ENCODE measurements at places on chromosomes 1 and 21.

DNA sequence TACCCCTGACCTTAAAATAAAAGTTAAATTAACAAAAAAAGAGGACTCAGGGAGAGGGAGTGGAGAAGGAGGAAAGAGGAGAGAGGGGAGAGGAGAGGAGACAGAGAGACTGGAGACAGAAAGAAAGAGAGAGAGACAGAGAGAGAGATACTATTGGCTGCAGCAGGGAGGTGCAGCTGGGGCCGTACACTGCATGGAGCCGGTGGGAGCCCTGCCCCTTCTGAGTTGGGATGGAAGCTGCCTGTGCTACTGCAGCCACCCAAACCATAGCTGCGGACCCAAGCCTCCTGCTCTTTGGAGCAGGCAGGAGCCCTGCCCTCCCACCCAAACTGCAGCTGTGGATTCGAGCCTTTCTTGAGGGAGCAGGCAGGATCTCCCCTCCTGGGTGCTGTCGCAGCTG lies 32.7 kb upstream of the HP1BP3 start:
- no peak for DNase-seq

DNA sequence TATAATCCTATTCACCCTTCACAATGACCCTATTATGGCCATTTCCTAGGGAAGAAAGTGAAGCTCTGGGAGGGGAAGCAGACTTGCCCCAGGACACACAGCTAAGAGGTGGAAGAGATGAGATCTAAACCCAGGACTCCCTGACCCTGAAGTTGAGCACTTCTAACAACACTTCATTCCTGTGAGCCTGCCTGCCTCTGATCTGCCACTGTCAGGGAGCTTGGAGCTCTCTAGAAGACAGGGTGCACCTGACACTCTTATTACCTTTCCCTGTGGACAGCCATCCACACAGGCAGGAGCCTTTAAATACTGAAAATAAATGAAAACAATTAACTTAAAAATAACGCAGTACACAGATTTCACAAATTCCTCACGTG lies 599 bp downstream of the MKNK1 start:
- DNase-seq, result no peak

- DNase-seq, result no peak
These were observed 45.7 kb downstream of the RNF11 start for GRCh38 chr1:51281807-51282206.

- no peak for DNase-seq
These were observed 7.0 kb downstream of the NOL9 start for GRCh38 chr1:6547301-6547700.

- no peak for DNase-seq
These were observed 70.3 kb downstream of the HSF2BP start for GRCh38 chr21:43588957-43589356.

GRCh38 chr1:209989525-209989924 lies 51.5 kb downstream of the SYT14 start:
- DNase-seq, result no peak

- DNase-seq, result no peak
These were observed 48.9 kb upstream of the SAMSN1 start for GRCh38 chr21:14594967-14595366.

DNA sequence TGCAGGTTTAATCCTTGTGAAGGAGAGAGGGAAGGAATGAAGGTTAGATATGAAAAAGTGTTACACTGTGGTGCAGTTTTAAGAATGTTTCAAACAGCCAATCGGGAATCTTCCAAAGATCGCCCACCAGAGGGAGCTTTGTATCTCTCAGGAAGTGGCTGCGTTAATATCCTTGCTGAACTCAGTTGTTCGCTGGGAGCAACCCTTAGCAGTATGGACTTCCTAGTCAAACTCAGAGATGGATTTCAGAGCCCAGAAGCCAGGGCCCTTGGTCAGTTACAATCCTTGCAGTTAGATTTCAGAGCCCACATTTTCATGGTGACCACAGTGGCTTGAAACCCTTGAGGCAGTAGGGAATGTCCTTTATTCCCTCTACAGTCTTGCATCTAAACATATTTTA lies 136.2 kb downstream of the NTNG1 start:
- peak; percentile 17 for DNase-seq

- DNase-seq, result no peak
These were observed 31.1 kb downstream of the CD55 start for GRCh38 chr1:207352554-207352953.

DNA sequence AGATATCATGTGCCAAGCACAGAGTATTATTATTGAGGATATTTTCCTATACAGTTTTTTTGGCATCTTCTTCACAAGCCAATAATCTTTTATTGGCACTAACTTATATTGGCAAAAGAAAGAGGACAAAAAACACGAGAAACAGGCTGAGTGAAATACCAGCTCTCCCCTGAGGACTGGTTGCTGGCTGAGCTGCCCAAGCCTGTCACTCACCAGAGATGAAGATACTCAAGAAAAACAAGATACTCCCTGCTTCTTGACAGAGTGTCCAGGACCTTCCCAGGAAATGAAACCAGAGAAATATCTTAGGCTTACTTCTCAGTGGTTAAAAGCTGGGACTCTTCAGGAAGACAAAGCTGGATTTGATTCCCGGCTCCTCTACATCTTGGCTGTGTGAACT lies 35.9 kb upstream of the ATP1B1 start:
- DNase-seq, result no peak

DNA sequence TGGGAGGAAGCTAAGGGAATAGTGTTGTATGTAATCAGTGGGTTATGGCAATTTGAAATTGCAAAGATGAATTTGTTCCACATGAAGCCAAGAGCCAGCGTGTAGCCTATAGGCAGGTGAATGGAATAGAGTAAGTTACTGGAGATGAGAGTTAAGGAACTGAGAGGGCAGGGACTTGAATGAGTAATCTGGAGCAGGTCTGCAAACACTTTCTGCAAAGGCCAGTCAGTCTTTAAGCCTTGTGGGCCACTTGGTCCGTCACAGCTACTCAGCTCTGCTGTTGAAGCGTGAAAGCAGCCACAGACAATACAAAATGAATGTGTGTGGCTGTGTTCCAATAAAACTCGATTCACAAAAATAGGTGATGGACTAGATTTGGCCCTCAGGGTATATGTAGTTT lies 29.2 kb downstream of the SZT2 start:
- DNase-seq, result no peak

GRCh38 chr1:216688127-216688657 lies 35.0 kb downstream of the ESRRG start:
- DNase-seq, result no peak

- no peak for DNase-seq
These were observed 11.1 kb upstream of the RCC1 start for GRCh38 chr1:28494737-28495136.

- DNase-seq, result no peak
These were observed 52.1 kb downstream of the ADCY10 start for GRCh38 chr1:167861664-167862381.

DNA sequence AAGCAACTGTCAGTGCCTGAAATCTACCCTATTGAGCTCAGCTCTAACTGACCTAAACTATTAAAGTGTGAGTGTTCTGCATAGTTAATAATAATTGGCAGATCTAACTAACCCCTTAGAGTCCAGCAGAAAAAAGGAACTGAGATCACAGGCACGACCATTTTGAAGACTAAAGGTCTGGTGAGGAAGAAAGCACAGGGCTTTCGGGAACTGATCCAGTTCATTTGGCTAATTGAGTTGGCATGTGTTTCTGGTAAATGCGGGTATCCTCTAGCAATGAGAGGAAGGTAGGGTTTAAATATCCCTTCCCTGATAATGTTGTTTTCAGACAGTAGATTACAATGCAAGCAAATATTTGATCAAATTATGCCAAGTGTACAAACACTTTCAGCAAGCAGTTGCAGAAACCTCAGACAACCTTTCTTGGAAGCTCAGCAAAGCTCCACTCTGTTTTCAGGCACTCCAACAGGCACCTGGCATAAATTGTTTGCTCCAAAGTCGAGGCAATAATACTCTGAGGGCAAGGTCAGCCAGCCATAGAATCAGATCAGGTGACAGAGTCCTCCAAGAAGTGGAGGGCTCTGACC lies 100.8 kb downstream of the KCNK1 start:
- DNase-seq, result no peak

GRCh38 chr1:240212556-240212955 lies 120.9 kb downstream of the FMN2 start:
- no peak for DNase-seq

GRCh38 chr1:58288624-58289142 lies 257.8 kb downstream of the OMA1 start:
- no peak for DNase-seq

GRCh38 chr1:160293020-160293968 lies 8.4 kb upstream of the PEX19 start:
- no peak for DNase-seq

DNA sequence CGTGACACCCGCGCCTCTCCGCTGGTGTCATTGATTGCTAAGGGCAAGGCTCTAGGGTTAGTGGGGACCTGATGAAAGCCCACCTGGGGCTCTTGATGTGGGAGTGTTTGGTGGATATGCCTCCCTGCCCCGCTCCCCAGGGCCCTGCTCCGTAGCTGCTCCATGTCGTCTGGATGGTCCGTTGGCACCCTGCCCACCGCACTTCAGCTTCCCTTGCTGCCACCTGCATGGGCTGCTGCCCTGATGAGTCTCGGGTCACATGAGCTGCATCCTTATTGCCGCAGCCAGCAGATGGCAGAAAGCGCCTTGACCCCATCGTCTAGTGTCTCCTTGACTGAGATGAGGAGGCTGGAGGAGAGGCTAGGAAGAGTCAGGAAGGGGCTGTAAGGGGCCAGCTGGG lies 439.4 kb downstream of the CAMTA1 start:
- DNase-seq, result no peak

- no peak for DNase-seq
These were observed 960 bp downstream of the RCAN1 start for GRCh38 chr21:34613679-34614627.

GRCh38 chr21:36727866-36728265 lies 29.0 kb downstream of the SIM2 start:
- no peak for DNase-seq

- no peak for DNase-seq
These were observed 599.8 kb downstream of the AJAP1 start for GRCh38 chr1:5254131-5254725.

DNA sequence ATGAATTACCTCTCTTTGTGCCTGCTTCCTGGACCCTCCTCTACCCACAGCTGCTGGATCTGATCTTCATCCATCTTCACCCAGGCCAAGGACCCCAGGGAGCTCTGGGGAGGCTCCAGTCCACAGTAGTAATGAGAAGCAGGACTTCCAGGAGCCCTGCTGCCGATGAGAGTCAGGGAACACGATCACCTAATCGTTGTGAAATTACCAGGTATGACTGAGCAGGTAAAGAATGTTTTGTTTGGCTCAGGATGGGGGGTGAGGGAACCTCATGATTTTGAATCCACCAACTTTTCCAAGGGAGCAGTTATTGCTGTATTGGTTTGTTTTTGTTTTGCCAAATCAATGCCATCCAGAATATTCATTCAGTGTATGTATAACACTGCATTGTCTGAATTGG lies 454.0 kb downstream of the PLPP3 start:
- no peak for DNase-seq

DNA sequence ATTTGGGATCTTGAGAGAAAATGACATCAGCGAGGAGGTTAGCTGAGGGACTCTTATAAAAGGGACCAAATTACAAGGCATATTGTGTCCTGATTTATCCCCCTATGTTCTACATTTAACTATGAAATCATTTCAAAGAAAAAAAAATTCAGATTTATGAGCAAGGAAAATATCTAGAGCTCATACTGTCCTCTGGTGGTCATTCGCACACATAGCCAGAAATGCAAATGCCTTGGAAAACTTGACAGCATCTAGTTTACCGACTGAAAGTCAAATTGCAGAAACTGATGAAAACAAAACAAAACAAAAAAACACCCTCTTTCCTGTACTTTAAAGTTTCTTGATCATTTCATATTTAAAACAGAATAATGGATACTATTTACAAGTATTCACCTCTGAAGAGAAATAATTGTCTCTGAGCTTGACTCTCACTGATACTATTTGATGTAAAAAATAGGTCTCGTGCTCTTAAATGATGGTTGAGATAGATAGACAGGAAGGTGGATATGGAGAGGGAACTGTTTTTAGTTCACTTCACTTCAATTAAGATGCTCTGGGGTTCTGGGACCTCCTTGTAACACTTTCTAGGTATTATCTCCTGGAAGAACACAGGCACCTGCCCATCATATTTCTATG lies 253.8 kb downstream of the PCP4 start:
- peak; percentile 15 for DNase-seq

- no peak for DNase-seq
These were observed 3.2 kb upstream of the LAPTM5 start for GRCh38 chr1:30760596-30761324.

DNA sequence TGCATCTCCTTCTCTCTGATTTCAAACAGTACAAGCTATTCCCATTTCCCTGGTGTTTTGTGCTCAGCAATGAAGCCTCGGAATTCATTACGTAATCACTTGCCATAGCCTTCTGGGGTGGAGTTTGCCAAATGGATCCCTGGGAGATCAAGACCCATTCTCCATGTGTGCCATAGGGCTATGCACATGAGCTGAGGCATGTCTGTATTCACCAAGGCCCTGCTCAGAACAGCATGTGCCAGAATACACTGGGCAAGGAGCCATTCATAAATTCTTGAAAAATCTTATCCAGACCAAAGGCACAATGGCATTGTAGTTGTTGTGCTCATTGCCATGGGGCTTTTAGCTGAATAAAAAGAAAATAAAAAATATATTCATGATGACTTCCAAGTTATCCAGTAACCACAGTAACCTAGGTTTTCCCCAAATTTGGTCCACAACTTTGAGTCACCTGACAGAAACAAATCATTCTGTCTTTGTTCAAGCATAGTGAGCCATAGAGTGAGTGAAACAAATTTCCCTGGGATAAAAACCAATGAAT lies 53.0 kb downstream of the CRB1 start:
- no peak for DNase-seq

GRCh38 chr1:36224537-36225282 lies 467 bp downstream of the THRAP3 start:
- no peak for DNase-seq

DNA sequence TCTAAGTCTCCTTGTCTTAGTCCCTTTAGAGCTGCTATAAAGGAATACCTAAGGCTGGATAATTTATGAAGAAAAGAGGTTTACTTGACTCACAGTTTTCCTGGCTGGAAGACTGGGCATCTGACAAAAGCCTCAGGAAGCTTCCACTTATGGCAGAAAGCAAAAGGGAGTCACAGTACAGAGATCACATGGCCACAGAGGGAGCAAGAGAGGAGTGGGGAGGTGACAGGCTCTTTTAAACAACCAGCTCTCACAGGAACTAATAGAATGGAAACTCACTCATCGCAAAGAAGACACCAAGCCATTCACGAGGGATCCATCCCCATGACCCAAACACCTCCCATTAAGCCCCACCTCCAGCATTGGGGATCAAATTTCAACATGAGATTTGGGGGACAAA lies 68.8 kb downstream of the DDAH1 start:
- DNase-seq, result no peak

DNA sequence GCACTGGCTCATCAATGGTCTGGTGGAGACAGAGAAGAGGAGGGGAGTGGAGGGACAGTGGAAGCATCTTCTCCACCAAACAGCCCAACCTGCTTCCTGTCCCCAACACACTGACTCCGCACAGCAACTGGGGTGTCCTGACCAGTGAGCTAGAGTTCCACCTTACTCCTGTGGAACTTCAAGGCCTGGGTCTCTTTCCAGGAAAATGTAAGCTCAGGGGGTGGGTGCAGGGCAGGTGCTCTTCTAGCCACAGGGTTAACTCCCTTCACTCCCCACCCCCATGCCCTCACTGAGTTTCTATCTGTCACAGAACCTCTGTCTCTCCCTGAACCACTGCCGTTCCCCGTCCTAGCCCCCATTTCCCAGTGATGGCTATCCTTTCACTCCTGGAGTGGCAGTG lies 876 bp downstream of the MOB3C start:
- no peak for DNase-seq
